ENCODE measurements at places on chromosomes 5 and 9.

GRCh38 chr5:88660264-88660946 is 222.6 kb downstream of the MEF2C start:
- DNase-seq, result no peak

DNA sequence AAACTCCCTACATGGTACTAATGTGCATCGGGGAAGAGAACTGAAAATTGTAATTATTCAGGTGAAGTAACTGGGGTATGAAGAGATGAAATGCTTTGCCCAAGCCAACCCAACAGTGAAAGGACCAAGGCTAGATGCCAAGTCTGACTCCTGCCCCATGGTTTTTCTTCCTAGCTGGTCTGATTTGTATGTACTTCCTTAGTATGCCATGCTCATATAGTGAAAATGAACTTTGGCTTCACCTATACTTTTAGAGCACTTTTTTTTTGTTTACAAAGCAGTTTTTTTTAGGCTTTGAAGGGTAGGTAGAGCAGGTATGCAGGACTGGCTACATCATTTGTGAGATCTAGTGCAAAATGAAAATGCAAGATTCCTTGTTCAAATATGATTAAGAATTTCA is 359.4 kb upstream of the RIOK2 start:
- DNase-seq, result no peak

DNA sequence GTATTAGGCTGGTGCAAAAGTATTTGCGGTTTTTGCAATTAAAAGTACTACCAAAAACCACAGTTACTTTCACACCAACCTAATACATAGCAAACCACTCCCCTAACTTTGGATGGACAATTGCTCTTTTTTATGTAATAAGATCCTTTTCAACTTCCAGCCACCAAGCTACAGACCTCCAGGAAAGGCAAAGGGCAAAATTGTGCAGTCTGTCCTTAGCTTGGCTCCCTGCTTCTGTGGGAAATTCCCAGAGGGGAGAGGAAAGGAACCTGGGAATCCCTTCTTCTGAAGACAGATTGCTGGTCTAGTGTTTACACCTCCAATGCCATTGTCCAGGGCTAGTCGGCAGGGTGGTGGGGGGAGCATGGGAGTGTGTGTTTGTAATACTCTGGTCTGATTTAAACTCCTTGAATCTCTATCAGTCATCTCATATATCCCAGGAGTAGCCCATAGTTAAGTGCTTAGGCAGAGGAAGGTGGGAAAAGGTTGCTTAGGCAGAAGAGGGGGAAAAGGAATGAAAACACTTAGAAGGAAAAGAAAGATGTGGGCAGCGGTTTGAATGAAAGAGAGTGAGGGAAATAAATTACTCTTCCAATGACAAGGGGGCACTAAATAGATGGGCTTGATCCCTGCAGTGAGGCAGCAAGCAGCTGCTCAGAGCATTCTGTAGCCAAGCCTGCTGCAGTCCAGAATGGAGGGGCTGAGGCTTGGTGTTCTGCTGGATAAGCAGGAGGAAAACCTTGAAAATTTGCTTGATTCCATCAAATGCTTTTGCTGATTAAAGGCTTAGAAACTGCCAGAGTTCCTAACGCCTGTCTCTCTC is 86.9 kb upstream of the MAP1B start:
- DNase-seq, result no peak

DNA sequence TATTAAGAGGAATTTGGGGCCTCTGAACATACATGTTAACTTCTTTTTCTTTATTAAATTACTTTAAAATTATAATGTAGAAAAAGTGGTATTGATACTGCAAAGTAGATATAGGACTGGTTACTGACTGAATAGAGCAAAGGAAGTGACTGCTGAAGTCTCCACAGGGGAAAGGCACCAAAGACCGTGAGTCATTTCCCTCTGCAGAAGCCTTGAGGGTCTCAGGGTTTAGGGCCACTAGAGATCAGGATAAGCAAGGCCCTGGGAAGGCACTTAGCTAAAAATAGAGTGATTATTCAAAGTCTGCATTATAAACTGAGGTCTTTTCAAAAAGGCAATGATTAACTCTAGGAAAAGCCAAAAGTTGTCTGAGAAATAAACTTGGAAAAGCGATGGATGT is 44.7 kb upstream of the ITGA1 start:
- no peak for DNase-seq

DNA sequence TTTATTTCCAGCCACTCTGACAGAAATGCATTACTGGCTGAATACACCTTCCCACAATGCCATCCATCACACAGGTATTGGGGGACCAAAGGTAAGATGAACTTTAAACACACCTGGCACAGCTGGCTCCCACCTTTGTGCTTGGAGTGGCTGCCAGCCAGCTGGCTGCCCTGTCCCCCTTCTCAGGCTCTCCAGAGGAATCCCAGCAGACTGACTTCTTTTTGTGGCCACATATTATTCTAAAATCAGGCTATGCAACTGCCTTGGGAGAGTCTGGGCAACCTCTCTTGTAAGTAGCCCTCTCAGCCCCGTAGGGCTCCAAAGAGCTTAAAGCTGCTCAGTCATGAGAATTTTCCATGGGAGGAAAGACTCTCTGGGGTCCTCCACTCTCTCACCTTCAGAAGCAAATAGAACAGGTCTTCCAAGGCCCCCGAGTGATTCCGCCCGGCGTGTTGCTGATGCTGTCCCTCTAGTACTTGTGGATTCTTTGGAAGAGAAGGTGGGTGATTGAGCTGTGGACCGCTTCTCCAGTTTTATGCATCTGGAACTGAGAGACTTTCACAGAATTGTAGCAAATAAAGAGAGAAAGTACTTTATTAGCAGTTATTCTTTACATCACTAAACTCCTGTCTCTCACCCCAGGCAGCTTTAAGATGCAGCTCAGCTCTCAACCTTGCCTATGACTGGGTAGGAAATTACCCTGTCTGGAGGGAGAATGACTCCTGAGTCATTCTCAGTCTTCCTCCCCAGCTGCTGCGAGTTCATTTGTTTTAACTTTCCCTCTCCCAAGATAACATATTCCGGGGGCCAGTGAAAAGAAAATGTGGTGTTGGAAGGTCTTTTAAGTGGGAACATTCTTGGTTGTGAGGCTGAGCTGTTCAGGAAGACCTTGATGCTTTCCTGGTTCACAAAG is 159.4 kb upstream of the PITX1 start:
- DNase-seq, result no peak

- DNase-seq, result no peak
Measured at GRCh38 chr9:37466037-37466709, 923 bp upstream of the ZBTB5 start.

DNA sequence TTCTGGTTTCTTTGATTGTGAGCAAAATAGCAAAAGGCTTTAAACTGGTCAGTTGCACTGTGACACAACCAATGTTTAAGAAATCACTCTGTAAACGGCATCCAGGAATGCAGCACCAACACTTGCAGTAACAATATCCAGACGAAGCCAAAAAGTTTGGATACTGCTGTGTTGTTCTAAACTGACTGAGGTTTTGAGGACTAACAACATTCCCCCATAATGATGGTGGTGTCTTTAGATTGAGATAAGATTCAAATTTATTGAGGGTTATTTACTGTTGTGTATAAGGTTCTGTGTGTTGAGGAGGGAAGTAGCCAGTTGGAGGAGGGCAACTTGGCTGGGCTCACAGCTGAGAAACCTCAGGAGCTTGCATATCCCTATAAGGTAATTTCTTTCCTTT is 353.6 kb downstream of the BNC2 start:
- DNase-seq, result no peak

DNA sequence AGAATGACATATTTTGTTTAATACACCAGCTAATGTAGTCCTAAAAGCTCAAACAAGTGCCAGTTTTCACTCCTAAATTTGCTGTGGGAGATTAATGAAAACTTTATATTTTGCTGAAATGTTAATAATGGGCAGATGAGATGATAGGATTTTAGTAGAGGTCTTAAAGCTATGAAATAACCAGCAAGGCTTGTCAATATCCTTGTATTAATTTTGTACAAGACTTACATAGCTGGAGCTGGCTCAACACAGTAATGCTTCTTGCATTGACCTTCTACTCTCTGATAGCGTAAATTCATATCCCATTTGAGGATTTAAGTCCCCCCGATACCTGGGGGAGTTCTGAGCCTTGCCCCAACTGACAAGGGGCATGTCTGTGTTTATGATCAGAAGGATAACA is 219.2 kb downstream of the MAPKAP1 start:
- DNase-seq, result no peak

GRCh38 chr5:140262839-140263238 is 40.1 kb downstream of the PFDN1 start:
- DNase-seq, result no peak

GRCh38 chr5:16909464-16909863 is 26.6 kb downstream of the MYO10 start:
- DNase-seq, result no peak

GRCh38 chr5:152505442-152506042 is 100.5 kb upstream of the NMUR2 start:
- DNase-seq, result no peak

GRCh38 chr5:10533226-10533625 is 30.6 kb upstream of the ANKRD33B start:
- no peak for DNase-seq

- DNase-seq, result no peak
Measured at GRCh38 chr9:72188232-72188631, 39.0 kb downstream of the GDA start.

- no peak for DNase-seq
Measured at GRCh38 chr9:3873818-3874217, 348.0 kb upstream of the RFX3 start.

- DNase-seq, result no peak
Measured at GRCh38 chr5:123807177-123807945, 295.4 kb downstream of the CSNK1G3 start.

DNA sequence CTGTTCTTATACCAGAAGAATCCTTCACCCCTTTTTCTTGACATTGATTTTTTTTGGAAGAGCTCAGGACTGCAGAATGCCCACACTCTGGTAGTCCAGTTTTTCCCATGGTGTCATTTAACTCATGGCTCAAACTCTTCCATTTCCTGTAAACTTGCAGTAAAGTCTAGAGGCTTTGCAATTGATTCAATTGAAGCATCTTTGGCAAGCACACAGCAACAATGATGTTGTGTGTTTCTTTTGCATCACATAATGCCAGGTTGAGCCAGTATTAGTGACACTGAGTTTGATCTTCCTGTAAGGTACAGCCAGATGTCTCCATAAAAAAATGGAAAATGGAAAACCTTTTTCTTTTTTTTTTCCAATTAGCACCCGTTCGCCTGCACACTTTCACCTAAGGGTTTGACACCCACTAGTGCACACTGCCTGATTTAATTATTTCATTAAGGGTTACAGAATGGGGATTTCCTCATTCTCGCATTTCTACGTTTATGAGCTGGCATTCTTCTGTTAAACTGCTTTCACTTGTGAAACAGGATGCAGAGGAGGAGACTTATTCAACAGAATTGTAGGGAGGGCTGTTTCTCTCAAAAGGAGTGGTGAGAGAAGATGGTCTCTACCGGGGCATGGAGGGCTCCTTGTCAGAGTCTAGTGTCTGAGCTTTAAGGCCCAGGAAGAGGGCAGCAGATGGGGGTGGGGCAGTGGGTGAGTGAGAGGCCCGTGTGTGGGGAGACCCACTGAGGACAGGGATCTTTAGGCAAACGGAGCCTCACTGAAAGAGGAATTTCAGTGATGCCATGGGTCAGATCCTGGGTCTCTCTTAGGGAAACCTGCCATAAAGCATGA is 2.2 kb upstream of the S1PR3 start:
- no peak for DNase-seq

- DNase-seq, result no peak
Measured at GRCh38 chr9:134641173-134641989, at the start of gene COL5A1. TSS of gene COL5A1 (plus strand) at chr9:134641803. CDS start at chr9:134642188, 385 bp downstream.

GRCh38 chr5:62330302-62330701 is 24.3 kb downstream of the KIF2A start:
- DNase-seq, result no peak

GRCh38 chr5:156913719-156914370 is 49.2 kb downstream of the TIMD4 start:
- DNase-seq, result no peak

DNA sequence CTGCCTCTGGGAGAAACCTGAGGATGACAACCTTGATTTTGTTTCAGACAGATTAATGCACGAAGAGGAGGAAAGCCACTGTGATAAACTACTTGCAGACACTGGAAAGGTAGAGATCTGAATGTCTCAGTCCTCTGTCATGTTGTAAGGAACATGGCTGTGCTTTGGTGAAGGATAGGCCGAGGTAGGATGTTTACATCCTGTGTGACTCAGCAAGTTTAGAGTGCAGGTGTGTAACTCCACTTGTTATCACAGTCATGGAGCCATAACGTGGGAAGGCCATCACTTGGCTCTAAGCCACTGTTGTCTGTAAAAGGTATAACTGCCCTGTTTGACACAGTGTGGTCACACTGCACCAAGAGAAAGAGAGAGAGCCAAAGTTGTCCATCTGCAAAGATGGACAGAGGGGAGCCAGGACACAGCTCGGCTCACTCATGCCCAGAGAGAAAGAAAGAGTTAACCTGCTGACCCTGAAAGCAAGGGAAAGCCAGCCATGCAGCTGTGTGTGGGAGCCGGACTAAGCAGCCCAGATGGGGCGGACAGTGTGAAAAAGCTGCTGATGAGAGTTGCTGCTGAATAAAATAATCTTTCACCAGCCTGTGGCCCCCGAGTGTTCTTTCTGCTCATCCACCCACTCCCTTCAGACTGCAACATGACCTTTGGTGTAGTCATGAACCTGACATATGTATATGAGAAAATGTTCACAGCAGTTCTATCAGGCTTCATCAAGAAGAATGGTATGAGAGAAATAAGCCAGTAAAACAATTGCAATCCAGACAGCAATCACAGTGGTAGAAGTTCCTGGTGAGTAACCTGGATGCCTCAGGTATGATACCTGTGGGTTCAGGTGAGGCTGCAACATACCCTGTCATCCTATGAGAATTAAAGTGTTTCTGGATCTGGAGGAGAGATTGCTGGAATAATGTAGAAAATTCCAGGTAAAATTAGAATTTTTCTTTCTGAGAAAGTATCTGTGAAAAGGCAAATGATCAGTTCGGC is 115.9 kb downstream of the TARS1 start:
- no peak for DNase-seq

- DNase-seq, result no peak
Measured at GRCh38 chr9:95796029-95796428, 79.5 kb upstream of the ERCC6L2 start.

DNA sequence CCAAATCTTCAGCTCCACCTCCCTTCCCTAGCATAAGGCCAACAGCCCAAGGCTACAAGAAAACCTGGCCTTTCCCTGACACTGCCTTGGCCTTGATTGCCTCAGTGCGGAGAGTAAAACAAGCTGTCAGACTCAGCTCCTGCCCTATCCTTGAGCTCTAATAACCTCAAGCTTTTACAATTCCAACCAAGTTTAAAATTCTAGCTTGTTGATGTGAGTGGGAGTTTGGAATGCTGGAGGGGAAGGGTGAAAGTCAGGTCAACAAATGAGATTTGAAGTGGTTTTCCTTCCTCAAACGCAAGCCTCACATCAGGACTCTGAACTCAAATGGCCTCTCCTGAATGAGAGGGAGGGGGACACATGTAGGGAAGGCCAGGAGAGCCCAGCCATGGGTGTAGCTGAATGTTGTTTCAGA is 197.0 kb upstream of the VLDLR start:
- no peak for DNase-seq

DNA sequence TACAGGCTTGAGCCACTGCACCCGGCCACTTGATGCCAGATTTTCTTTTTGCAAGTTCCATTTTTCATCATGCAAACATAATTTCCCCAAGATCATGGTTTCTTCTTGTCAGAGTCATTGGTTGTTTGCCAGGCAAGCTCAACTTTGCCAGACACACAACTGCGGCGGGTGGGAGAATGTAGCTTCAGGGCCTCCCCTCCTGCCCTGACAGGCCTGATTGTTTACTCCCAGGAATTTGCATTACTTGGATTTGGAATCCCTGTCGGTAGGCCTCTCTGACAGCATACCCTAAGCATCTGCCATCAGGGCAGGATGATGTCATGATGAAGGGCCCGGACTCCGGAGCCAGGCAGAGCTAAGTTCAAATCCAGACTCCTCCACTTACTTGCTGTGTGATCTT is 15.1 kb downstream of the RPS14 start:
- DNase-seq, result no peak
